ENCODE measurements at places on chromosomes 13 and 19.

- no peak for DNase-seq
Observed at GRCh38 chr13:113383089-113383488, 19.2 kb upstream of the GRTP1 start.

DNA sequence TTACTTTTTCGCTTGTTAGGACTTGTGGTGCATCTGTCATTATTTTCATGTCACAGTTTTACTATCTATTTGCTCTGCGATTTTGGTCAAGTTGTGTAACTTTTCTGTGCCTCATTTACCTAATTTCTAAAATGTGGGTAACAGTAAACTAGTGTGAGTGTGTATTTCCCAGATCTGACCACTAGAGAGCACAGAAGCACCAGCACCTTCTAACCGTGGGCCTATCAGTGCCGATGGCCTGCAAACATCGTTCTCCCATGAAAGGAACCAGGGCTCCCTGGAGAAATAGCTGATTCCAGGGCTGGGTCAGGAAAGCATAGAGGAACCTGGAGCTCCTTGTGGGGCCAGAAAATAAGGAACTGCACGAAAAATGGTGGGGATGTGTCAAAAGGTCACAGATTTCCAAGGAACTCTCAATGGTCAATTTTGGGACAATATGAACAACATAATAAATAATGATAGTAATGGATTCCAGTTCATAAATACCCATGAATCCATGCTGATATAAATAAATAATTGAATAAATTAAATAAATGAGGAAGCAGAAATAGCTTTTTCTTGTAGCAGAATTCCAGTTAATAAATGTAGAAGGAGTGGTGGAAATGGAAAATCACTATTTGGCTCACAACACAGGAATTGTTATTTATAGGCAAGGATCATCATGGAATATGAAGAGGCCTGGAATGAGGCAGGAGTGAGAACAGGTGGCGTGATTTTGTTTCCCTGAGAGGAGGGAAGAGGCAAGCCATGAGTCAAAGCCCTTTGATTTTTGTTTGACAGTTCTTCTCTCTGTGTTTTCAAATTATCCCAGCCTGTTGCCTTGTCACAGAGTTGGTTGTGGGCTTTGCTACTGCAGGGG is 31.1 kb downstream of the CEACAM8 start:
- DNase-seq, result peak; percentile 29

DNA sequence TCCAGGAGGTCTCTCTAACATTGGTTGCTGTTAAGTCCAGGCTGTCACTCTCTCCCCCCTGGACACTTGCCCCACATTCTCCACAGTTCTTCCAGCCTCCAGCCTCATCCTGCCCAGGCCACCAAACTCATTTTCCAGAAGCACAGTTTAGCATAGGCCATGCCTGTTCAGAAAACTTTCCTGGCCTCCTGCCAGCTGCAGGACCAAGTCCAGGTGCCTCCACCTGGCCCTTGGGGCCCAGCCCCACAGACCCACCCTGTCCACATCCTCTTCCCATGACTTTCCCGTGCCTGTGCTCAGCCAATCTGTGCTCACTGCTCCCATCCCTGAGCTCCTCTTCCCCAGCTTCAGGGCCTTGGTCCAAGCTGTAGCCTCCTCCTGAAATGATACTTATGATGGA is 905.0 kb downstream of the UQCRFS1 start:
- DNase-seq, result no peak

GRCh38 chr13:51829568-51829899 is 15.4 kb downstream of the TMEM272 start:
- no peak for DNase-seq

- no peak for DNase-seq
Observed at GRCh38 chr13:49184621-49185020, 35.5 kb upstream of the MLNR start.

- peak; percentile 85 for DNase-seq
Observed at GRCh38 chr13:84192125-84192524, 309.9 kb upstream of the SLITRK1 start.

DNA sequence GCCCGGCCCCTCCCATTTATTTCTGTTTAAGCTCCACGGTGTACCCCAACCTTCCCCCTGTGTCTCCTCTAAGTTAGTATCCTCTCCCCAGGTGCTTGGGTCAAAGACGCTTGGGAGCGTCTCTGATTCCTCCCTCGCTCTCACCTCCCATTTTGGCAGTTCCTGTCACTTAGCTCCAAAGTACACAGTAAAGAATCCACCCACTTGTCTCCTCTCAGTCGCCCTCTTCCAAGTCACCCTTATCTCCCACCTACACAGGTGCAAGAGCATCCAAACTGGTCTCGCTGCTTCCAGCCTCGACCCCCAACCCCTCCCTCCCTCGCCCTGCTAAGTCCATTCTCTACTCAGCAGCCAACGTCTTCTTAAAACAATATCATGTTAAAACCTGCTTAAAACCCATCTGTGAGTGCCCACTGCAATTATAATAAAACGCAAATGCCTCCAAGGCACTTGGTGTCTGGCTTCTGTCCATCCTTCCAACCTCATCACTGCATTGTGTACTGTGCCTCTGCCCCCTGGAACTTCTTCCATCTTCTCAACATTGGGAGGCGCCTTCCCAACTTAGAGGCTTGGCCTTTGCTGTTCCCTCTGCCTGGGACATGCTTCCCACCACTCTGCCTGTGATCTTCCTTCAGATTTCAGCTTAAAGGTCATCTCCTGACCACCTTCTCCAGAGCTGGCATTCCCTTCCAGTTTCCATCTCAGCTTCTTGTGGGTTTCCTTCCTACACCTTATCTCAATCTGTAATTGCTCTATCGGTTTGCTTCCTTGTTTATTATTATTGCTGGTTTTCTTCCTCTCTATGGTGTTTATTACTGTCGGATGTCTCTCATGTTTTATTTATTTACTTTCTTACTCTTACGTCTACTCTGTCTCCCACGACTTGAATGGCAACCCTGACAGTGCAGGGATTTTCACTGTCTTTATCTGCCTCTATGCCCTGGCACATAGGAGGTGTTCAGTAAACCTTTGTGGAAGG is 9.5 kb upstream of the KLK14 start:
- no peak for DNase-seq

GRCh38 chr13:104832231-104832630 is 1703.2 kb downstream of the EFNB2 start:
- DNase-seq, result no peak

DNA sequence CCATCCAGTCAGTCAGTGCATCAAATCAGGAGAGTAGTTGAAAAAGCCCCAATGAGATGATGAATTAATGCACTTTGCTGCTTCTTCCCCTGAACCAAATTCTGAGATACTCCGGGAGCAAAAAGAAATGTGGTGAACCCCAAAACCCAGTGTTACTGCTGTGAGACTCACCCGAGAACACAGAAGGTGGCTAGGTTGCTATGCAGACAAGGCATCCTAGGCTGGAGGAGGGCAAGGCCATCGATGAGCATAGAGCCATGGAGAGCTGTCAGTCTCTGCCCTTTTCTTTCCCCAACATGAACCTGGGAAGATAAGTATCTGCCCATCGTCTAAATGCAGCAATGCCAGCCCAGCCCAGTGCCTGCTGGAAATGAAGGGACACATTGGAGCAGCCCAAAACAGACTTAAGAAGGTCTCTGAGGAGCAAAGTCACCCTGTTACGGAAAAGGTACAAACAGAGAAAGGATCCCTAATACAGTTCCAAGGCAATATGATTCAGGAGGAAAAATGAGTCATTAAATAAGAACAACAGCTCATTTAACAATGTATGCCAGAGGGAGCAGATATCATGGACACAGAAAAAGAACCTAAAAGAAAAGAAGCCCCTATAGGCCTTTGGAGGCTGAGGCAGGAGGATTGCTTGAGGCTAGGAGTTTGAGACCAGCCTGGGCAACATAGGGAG is 272.0 kb downstream of the FOXO1 start:
- DNase-seq, result no peak

- DNase-seq, result no peak
Observed at GRCh38 chr13:58583966-58584365, 952.4 kb downstream of the PCDH17 start.

GRCh38 chr13:48731957-48732569 is 78.3 kb downstream of the CYSLTR2 start:
- DNase-seq, result no peak

GRCh38 chr13:52847682-52848432 is 583 bp downstream of the PCDH8 start:
- DNase-seq, result no peak

- DNase-seq, result no peak
Observed at GRCh38 chr13:25864116-25864515, 187.7 kb downstream of the SHISA2 start.

GRCh38 chr19:35509861-35510625 is 3.4 kb downstream of the DMKN start:
- peak; percentile 4 for DNase-seq

DNA sequence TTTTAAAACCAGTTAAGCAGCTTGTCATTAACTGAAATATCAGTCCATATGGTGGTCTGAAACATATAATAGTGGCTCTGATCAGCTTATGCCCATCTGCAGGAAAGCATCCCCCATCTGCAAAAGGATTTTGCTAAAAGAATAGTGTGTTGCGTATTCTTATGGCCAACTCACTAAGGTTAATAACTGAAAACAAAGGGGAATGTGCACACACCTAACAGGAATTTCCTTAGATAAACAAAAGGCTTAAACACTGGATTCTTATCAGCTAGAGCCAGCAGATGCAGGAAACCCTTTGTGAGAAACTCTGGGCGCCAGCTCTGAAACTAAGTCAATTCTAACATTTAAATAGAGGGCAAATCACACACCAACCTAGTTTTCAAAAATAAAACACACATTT is 22.1 kb downstream of the VPS36 start:
- no peak for DNase-seq

DNA sequence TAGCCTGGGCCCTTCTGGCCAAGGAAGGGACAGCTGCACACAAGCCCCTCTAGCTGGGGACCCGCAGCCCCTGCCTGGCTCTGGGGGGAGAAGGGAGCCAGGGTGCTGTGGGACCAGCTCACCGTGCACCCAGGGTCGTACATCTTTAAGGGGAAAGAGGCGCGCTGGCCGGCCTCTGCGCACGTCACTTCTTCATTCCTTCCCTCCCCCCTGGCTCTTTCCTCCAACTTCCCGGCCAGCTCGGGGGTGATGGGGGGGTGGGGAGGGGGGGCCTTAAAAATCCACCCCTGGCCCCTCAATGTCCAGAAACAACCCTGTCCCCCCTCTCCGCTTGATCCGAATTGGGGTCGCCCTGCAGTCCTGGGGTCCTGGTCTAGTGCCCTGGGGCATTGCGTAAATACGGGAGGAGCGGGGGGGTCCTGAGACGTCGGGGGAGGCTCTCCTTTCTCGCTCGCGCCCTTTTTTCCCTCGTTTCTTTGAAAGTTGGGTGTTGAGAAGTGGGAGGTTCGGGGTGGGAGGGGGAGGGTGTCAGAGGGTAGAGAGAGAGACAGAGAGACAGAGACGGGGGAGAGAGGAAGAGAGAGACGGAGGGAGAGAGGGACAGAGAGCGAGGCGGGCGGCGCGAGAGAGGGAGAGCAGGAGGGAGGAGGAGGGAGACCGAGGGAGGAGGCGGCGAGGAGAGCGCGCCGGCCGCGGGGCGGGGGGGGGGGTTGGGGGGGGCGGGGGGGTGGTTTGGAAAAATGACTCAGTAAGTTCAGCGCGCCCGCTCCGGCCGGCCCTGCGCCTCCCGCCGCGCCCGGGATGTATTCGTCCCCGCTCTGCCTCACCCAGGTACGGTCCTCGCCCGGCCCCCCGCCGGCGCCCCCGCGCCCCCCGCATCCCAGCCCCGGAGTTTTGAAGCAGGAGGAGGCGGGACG is at the start of gene NFIC:
TSS of gene NFIC (plus strand) at position 748 of the 917 bp plus-strand sequence. CDS start at position 802, 54 bp downstream.
- DNase-seq, result peak; percentile 59

DNA sequence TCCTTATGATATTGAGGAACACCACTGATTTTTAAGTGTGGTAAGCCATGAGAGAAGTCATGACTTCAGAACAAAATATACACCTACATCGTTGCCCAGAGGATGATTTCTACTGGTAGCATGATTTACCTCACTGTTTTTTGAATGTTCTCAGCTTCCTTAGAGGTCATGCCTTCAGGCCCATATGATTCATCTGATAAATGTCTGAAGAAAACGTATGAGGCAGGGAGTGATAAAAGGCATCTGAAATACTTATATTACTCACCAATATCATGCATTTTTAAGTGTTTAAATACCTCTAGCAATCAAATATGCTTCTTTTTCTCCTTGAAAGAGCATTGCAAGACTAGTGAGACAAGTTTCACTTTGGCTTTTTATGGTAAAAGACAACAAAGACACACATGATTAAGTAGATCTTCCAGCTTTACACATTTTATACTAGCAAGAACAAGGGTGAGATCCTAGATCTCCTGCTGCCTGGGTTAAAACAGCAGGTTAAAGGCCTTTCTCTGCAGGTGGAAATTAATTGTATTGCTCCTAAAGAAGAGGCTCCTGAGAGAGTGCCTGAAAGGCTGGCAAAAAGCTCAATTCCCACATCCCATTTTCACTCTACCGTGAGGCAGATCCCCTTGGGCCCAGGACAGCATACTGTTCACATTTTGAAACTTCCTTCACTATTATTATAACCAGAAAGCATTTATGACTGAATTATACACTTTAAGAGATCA is 432.4 kb downstream of the SLITRK1 start:
- DNase-seq, result no peak

DNA sequence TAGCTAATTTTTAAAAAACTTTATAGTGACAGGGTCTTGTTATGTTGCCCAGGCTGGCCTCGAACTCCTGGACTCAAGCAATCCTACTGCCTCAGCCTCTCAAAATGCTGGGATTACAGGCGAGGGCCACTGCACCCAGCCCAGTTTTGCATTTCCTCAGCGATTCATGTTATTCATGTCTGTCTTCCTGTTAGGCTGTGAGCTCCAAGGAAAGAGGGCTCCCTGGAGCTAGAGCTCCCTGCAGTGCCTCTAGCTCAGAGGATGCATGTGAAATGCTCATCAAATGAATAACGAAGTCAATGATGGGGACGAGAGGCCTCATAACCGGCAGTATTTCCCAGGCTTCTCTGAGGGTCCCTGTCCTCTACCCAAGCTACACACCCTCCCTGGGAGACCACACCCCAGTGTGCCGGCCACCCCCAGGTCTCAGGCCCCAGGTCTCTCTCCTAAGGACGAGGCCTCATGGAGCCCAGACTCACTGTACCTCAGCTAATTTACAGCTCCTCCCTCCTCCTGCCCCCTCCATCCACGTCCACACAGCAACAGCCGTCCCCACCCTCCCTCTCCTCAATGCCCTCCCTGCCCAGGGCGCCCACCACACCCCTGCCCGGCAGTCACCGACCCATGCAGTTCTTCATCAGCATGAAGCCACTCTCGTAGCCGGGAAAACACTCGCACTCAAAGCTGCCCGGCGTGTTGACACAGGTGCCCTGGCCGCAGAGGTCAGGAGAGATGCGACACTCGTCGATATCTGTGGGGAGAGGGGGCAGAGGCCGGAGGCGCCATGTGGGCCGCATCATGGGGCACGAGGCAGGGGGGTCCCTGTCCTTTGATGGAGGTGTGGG is 28.5 kb downstream of the FBN3 start:
- no peak for DNase-seq

DNA sequence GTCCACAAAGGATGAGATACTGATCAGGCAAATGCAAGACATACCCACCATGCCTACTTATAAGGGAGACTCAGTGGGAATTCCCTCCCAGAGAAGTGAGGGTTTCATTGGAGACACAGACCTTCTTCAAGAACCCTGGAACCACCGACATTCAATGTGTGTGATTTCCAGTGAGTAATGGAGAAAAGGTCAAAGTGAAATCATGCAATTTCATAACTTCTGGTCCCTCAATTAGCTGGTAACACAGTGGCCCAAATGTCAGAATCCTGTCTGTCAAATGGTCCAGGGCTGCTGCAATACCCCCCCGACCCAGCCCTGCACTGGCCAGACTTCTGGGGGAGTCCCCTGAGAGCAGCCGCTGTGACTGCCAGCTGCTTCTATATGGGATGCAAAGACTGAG is 4.7 kb upstream of the METTL21C start:
- DNase-seq, result no peak

- DNase-seq, result no peak
Observed at GRCh38 chr19:2034729-2035589, 16.1 kb downstream of the MKNK2 start.

- DNase-seq, result no peak
Observed at GRCh38 chr13:28012383-28012782, 23.9 kb upstream of the URAD start.

Data from RCC 7860 (cell line).